RKO (cell line): ENCODE measurements at places on chromosomes 13 and 19.

GRCh38 chr19:31676271-31677004 lies 327.2 kb upstream of the TSHZ3 start:
- DNase-seq: peak; percentile 58

DNA sequence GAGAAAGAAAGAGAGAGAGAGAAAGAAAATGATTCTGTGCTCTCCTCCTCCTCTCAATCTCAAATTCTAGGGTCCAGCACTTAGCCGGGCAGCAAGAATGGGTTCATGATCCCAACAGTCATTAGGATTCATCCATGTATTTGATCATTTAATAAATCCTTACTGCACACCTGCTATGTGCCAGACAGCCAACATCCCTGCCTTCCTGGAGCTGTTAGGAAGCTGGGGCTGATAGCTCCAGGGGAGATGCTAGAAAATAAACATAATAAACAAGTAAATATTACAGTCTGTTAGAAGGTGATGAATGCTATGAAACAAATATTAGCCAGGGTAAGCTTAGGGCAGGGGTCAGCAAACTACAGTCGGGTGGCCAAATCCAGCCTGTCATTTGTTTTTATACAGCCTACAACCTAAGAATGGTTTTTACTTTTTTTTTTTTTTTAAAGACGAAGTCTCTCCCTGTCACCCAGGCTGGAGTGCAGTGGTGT lies 9.9 kb upstream of the ACP7 start:
- no peak for DNase-seq

- DNase-seq: no peak
Observed at GRCh38 chr13:31073859-31074718, 87.6 kb downstream of the HSPH1 start.

DNA sequence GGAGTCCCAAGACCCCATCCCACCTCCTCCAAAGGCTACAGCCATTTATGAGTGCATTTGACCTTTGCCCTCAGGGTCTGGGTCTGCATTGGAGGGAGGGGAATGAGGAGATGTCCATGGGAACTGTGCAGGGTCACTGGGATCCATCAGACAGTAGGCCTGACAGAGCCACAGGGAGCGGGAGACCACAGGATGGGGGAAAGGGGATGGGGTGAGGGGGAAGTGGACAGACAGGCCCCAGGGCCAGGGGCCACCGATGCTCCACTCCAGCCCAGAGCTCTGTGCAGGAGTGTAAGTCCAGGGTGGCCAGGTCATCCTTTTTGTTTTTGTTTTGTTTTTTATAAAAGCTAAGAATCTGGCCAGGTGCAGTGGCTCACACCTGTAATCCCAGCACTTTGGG lies 82.5 kb downstream of the CHST8 start:
- no peak for DNase-seq

DNA sequence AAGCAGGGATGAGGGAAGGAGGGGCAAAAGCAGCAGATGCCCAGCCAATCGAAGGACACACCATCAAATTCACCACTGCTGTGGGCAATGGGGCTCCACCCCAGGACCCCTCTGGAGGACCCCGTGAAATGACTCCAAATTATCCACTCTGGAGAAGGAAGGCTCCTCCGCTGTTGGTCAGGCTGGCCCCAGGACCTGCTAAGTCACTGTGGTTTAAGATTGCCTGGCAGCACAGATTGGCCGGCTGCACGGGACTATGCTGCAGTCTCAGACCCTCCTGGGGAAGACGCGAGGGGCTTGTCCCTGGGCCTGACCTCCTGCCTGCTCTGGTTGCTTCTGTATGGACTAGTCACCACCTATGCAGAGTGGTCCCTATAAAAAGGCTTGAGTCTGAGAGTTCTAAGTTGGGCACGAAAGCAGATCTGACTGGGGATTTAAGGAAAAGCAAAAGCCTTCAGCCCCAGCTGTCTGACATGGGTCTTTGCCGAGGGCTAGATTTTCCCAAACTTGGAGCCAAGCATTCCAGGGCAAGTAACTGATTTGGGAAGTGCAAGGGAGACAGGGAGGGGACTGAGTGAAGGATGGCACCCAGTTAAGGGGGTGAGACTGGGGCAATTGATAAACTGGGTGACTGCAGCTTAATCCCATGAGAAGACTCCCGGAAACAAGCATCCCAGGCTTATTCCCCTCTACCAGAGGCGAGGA lies 91.7 kb downstream of the TSHZ3 start:
- DNase-seq: no peak

GRCh38 chr19:30530751-30531150 lies 158.6 kb downstream of the ZNF536 start:
- DNase-seq: no peak

GRCh38 chr13:28754698-28755545 lies 36.2 kb upstream of the SLC46A3 start:
- no peak for DNase-seq

DNA sequence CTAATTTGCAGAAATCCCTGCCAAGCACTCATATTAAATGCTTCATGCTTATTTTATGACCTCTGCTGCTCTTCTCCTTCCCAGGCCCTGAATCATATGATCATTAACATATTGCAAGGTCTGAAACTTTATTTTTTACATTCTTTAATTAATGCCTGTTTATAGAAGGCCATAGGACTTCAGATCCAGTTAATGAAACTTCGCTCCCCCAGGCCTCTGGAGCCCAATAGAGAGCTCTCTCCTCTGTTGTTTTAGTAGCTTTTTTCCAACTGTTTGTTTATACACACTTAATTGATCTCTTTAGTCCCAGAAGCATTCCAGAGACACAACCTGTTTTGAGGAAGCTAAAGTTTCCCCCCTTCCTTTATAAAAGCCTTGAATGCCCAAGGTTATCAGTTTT lies 68.3 kb downstream of the DACH1 start:
- DNase-seq: no peak

- DNase-seq: no peak
Observed at GRCh38 chr19:47176071-47176626, 45.5 kb downstream of the SAE1 start.

GRCh38 chr13:36531746-36532486 lies 99.6 kb downstream of the CCNA1 start:
- DNase-seq: no peak

GRCh38 chr13:20340136-20340758 lies 108.1 kb upstream of the GJB6 start:
- DNase-seq: no peak

- DNase-seq: no peak
Observed at GRCh38 chr19:35445826-35446593, 2.0 kb upstream of the FFAR2 start.

GRCh38 chr13:93889430-93889951 lies 590.0 kb downstream of the DCT start:
- no peak for DNase-seq

GRCh38 chr19:12664406-12665280 lies 1.9 kb downstream of the MAN2B1 start:
- peak; percentile 65 for DNase-seq

- DNase-seq: no peak
Observed at GRCh38 chr13:31245598-31246373, 46.0 kb downstream of the B3GLCT start.

GRCh38 chr13:31859571-31859970 lies 120.2 kb downstream of the RXFP2 start:
- DNase-seq: no peak

- no peak for DNase-seq
Observed at GRCh38 chr13:49466292-49466838, 22.3 kb downstream of the SETDB2 start.

GRCh38 chr19:17841810-17842662 lies 5.7 kb downstream of the JAK3 start:
- DNase-seq: peak; percentile 88

GRCh38 chr19:33125929-33126388 lies 6.0 kb upstream of the WDR88 start:
- DNase-seq: peak; percentile 78

DNA sequence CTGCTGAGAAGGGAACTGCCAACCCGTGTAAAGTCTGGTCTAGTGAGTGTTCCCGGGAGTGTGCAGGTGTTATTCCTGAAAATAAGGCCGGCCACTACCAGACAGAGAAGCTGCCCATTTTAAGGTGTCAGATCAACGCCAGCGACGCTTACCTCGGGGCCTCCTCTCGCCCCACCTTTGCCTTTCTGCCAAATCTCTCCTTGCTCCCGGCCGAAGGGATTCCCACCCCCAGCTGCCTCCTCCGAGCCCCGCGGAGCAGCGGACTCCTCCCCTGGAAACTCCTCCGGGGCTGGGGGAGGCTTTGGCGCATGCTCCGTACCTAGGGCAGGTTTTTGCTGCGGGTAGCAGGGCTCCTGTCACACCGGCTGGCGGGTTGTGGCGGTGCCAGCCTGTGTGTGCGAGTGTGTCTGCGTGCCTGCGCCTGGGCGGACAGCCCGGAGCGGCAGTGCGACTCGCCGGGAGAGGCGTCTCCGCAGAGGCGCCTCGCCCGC lies at the start of gene HS6ST3:
Gene HS6ST3 (plus strand): TSS at position 359 of the 491 bp plus-strand sequence.
- DNase-seq: no peak

DNA sequence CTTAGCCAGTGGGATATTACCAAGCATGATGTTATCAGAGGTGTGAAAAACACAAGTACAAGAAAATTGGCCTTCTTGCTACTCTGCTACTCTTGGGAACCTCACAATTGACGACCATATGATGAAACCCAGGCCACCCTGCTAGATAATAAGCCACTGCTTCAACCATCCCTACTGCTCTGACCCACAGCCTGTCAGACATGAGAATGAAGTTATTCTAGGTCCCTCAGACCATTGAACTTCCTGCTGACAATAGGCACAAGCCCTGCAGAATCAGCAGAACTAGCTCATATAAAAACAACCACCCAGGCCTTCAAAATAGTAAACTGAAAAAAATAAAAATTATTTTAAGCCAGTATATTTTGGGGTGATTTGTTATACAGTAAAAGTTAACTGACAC lies 559.9 kb downstream of the KCTD12 start:
- no peak for DNase-seq

- no peak for DNase-seq
Observed at GRCh38 chr13:99797691-99798090, 173.9 kb downstream of the ZIC5 start.

GRCh38 chr13:23799945-23800344 lies 89.3 kb downstream of the MIPEP start:
- no peak for DNase-seq

GRCh38 chr19:46452186-46452585 lies 19.2 kb downstream of the PNMA8A start:
- DNase-seq: no peak

DNA sequence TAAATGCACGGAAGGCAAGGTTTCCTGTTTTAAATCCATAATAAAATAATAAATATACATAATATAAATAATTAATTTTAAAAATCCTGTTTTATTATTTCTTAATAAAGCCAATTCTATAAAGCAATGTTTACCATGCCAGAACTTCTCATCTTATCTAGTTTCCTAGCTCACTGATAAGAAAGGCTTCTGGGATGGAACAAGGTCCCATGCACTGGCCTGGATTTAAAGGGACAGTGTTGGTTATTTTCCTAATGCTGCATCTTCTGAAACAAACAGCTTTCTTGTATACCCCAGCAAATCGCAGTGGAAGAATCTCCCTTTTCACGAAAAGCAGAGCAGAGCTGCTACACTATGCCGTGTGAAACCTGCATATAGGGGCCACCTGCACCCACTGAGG lies 68.8 kb downstream of the LNX2 start:
- DNase-seq: no peak

- no peak for DNase-seq
Observed at GRCh38 chr19:38869160-38869835, 8.8 kb downstream of the RINL start.

DNA sequence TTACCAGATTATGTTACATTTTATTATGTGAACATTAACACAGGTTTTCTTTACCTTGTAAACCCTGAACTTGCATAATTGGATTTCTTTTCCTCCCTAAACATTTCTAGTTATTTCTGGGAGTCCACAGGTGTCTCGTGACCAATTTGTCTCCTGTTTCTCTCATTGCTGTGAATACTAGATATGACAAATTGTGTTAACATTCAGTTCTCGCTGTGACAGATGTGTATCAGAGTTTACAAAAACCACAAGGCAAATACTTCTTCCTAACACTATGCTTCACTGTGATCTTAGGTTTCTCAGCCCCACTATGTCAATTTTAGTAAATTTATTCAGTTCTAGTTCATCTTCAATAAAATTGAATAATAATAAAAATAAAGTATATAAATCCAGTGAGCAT lies 1554.9 kb downstream of the EFNB2 start:
- no peak for DNase-seq
